HCT116 (cell line): ENCODE measurements at places on chromosomes 1 and 21.
A peak's percentile ranks its signal among the peaks of the same experiment; 100 is the strongest.

DNA sequence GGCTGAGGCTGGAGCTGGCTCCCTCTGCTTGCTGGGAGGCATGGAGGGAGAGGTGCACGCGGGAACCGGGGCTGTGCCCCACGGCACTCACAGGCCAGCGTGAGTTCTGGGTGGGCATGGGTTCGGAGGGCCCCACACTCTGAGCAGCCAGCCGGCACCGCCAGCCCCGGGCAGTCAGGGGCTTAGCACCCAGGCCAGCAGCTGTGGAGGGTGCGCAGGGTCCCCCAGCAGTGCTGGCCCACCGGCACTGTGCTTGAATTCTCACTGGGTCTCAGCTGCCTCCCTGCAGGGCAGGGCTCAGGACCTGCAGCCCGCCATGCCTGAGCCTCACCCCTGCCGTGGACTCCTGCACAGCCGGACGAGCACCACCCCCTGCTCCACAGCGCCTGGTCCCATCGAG lies 164.9 kb upstream of the PLD5 start:
- DNase-seq: no peak

DNA sequence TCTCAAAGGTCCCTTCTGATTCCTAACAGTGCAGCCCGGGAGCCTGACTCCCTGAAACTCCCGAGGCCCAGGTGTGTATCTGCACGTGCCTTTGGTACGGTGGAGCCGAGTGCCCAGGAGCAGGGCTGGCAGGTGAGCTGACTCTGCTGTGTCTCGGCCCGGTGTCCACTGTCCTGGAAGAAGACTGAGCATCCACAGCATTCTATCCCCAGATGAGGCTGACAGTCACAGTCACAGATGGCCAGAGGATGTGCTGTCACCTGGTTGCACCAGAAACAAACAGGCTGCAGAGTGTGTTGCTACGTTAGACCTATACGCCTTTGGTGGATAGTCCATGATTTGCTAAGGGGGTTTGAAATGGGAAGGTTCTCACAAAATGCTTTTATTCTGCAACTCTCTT lies 9.8 kb downstream of the ETV3L start:
- DNase-seq: no peak

GRCh38 chr1:36116901-36117300 lies 8.1 kb downstream of the COL8A2 start:
- no peak for DNase-seq

DNA sequence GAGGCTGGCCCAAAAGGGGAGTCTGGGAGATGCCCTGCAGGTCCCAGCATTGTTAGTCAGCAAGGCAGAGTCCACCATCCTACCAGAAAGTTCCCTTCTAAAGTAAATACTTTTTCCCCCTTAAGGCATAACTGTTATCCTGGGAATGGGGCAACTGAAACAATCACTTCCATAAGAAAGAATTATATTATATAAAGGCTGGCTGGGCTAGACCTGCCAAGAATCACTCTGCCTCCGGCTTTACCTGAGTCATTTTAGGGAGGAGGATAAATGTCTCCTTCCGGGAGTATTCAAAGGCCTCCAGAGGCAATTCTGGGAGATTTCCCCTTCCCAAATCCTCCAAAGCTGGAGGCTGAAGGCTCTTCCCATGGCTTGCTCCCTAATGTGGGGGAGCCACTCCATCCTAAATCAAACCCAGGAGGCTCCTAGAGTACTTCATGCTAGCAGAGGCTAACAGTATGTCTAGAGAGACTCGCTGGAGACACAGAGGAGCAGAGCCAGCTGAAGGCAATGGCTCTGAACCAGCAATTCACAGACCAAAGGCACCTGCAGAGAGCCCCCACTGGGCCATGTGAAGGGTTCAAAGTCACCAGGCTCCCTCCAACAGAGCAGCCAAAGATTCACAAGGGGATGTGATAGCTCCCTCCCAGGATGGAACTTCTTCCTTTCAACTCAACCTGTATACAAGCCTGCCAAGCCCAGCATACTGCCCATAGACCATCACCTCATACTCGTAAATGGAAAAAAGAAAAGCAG lies 116.0 kb downstream of the ASTN1 start:
- no peak for DNase-seq

GRCh38 chr1:41387667-41388091 lies 26.4 kb downstream of the FOXO6 start:
- no peak for DNase-seq

GRCh38 chr1:218705391-218705790 lies 360.3 kb downstream of the TGFB2 start:
- no peak for DNase-seq

GRCh38 chr1:206559672-206559995 lies 52.3 kb downstream of the RASSF5 start:
- DNase-seq: no peak

- no peak for DNase-seq
These were observed at the start of gene CGN for GRCh38 chr1:151510957-151511635. Gene CGN (plus strand): TSS chr1:151511387. CDS start chr1:151518520, 7,133 bp downstream.

GRCh38 chr1:225853441-225853840 lies 28.7 kb downstream of the TMEM63A start:
- no peak for DNase-seq

- no peak for DNase-seq
These were observed 20.8 kb upstream of the BTG2 start for GRCh38 chr1:203284411-203285123.

GRCh38 chr1:9435854-9436640 lies 103.2 kb upstream of the SLC25A33 start:
- no peak for DNase-seq

DNA sequence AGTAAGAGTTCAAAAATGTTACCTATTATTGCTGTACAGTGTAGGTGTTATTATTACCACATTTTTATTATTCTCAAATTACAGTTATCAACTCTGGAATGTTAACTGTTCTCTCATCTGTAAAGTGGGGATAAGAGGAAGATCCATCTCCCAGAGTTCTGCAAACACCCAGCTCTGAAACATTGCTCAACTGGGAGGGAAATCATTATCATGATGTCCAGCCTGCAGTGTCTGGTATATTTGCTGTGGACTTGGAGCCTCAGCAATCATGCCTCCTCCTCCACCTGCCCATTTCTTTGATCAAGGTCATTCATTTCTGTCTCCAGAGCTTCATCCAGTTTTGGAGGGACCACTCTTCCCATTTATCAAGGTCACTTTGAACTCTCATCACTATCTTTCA lies 39.4 kb downstream of the C8A start:
- no peak for DNase-seq

GRCh38 chr1:87243573-87243972 lies 85.1 kb upstream of the LMO4 start:
- no peak for DNase-seq

DNA sequence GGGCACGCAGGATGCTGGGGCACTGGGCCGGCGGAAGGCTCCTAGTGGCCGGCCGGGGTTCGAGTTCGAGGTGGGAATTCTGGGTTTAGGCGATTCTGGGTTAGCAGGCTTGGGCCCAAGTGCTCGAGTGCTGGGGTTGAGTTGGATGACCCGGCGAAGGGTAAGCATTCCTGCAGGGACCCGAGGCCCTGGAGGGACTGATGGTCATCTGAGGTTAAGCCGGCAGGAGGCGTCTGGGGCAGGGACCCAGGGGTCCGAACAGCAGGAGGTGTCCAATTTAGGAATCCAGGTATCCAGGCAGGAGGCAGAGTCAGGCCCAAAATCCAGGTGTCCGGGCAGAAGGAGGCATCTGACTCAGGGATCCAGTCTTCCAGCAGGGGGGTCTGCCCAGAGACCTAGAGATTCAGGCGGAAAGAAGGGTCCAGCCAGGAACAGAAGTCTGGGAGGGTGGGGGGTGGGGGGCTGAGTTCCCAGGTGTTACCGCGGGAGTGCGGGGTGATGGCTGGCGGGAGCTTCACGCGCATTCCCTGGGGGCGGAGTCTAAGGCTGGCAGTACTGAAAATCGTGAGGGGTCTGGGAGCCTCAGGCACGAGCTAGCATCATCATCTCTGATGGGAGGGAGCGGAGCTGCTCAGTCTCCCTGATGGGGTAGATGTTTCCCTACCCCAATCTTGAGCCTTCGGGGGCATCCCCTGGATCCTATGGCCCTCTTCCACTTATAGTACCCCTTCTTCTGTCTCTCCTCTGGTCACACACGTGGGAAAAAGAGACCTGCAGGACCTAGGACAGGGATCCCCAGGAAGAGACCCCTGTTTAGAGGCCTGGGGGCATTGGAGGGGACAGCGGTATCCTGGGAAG lies 585 bp downstream of the GPR3 start:
- DNase-seq: no peak

- no peak for DNase-seq
These were observed 37.1 kb downstream of the ALPL start for GRCh38 chr1:21546122-21546825.

DNA sequence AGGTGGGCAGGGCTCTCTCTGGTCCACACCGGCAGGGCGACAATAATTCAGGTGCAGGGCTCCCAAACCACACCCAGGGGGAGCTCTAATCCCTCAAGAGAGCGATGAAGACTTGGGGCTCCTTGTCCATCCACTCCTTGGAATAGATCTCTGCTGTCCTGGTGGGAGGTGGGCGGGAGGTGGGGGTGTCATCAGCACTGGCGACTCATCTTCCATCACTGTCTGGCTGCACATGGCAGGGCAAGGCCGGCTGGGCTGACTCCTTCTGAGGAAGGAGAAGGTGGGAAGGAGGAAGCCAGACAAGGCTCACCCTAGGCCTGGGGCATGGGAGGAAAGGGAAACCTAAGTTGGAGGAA lies 29.3 kb downstream of the TNNT2 start:
- DNase-seq: peak; percentile 53

- no peak for DNase-seq
These were observed 25.8 kb upstream of the TRIM45 start for GRCh38 chr1:117147341-117147831.

- no peak for DNase-seq
These were observed 61.6 kb upstream of the PRDX6 start for GRCh38 chr1:173415490-173415889.

DNA sequence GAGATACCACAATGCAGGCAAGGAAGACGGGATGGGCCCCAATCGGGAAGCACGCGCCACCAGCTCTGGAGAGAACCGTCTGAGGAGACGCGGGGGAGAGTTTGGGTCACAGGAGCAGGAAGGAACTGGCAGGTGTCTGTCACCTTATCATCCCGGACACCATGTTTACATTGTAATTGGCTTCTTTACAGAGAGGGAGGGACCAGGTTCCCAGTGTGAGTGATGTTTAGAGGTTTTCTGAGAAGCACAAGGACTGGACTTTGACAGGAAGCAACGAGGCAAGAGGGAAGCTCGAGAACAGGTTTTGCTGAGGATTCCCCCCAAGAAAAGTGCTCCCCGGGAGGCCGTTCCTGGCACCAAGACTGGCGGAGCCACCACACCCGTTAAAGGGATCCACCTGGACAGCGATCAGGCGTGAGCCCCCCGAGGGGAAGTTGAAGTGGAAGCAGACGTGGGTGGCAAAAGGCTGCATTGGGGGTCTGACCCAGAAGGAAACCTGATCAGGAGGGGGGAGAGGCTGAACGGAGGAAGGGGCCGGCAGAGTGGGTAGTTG lies 957 bp downstream of the EPS15 start:
- DNase-seq: no peak

GRCh38 chr1:40276122-40276521 lies 18.1 kb downstream of the ZMPSTE24 start:
- no peak for DNase-seq

GRCh38 chr1:44660176-44660575 lies 14.1 kb downstream of the TMEM53 start:
- no peak for DNase-seq

DNA sequence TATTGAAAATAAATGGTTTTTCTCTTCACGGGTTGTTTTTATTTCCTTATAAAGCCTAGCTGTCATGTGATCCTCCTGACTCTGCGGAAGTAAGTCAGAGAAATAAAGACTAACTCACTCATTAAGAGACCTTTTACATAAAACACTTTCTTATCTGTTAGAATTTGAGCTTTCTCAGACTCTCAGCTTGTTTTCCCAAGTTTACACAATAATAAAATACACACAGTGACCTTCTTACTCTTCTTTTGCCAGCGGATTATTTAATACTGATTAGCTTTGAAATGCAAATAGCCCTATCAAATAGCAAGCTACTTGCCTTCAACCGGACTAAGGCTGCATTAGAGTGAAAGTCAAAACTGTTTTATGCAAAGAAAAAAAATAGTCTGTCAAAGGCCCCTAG lies 45.5 kb upstream of the CXADR start:
- DNase-seq: no peak

DNA sequence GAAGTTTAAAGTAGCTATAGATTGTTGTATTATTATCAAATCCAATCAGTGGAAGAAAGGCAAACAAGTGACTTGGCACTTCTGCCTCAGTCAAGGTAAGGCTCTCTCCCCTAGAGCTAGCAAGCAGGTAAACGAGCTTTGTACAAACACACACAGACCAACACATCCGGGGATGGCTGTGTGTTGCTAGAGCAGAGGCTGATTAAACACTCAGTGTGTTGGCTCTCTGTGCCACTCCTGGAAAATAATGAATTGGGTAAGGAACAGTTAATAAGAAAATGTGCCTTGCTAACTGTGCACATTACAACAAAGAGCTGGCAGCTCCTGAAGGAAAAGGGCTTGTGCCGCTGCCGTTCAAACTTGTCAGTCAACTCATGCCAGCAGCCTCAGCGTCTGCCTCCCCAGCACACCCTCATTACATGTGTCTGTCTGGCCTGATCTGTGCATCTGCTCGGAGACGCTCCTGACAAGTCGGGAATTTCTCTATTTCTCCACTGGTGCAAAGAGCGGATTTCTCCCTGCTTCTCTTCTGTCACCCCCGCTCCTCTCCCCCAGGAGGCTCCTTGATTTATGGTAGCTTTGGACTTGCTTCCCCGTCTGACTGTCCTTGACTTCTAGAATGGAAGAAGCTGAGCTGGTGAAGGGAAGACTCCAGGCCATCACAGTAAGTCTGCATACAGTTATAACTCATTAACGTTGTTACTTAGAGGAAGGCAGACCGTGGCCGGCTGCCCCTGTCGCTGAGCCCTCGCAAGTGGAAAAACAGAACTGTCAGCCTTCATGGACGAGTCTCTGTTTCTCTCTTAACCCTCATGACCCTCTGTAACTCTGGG lies at the start of gene PALMD:
Gene PALMD, plus strand, starts transcription at position 415 of the 833 bp plus-strand sequence. Its CDS starts 205 bp downstream, at position 620.
- DNase-seq: no peak

- no peak for DNase-seq
These were observed 208.4 kb upstream of the CAMK1G start for GRCh38 chr1:209375097-209375496.

DNA sequence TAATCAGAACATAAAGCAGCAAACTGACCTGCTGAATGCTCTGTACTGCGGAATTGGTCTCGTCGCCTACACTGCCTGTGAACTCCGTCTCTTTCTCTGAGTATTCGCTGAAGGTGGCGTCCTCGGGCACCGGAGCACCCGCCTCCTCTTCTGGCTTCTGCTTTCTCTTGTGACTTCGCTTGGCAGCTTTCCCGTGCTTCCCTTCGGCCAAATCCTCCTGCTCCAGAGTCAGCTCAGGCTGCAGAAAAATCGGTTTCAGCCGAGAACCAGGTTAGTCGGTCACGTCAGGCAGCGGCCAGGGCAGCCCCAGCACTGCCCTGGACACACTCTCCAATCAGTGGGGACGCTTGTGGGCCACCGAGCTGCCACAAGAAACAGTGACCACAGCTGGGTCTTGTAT lies 35.8 kb upstream of the RIPK4 start:
- DNase-seq: no peak

DNA sequence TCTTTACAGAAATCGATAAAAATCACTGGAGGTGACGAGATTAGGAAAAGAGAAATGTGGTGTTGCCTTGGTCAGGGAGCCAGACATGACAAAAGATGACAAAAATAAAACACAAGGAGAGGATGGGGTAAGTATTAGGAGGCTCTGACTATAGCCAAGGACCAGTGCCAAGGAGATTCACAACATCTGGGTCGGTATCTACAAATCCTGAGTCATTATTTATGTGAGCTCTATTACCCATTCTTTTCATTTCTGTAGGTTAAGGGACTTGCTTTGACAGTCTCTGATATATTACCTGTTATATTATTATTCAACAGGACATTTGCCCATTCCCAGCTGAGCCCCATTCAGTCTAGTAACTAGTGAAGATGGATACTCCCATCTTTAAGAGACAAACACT lies 120.8 kb downstream of the TYW3 start:
- DNase-seq: no peak
